ENCODE measurements at places on chromosomes 2 and 18. TPM values are rescaled to one million over a fixed set of nuclear protein-coding genes. Genes with fewer than 3 reads are reported as not detected.

TEKT4 gene
- total RNA-seq: not detected

- DNase-seq: no peak
These were observed 187.5 kb downstream of the TWIST2 start for GRCh38 chr2:239035361-239035814.

CDH19 gene
- 1.2 TPM for total RNA-seq

GRCh38 chr2:20267529-20267928 lies 42.6 kb upstream of the SDC1 start:
- no peak for DNase-seq

DNA sequence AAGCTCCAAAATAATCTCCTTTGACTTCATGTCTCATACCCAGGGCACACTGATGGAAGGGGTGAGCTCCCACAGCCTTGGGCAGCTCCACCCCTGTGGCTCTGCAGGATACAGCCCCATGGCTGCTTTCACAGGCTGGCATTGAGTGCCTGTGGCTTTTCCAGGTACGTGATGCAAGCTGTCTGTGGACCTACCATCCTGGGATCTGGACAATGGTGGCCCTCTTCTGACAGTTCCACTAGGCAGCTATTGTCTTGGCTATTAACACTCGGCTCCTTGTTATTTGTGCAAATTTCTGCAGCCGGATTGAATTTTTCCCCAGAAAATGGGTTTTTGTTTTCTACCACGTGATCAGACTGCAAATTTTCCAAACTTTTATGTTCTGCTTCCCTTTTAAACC lies 634.2 kb downstream of the TSN start:
- DNase-seq: no peak

DNA sequence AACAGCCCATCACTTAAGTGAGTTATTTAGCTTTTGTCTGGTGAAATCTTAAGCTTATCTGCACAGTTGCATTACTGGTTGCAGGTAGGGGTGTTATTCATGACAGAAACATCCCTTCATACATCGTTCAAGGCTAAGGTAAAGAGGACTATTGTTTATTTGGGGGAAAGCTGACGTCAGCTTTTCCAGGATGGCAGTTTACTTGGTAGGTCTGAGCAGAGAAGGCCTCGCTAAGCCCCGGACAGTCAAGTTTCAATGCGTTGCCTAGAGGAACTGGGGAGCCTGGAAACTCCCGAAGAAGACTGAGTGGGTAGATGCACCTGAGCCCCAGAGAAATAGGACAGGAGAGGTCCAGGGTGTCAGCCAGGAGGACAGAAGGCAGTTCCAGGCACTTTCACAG lies 2.2 kb downstream of the RNU4ATAC start:
- DNase-seq: no peak

DNA sequence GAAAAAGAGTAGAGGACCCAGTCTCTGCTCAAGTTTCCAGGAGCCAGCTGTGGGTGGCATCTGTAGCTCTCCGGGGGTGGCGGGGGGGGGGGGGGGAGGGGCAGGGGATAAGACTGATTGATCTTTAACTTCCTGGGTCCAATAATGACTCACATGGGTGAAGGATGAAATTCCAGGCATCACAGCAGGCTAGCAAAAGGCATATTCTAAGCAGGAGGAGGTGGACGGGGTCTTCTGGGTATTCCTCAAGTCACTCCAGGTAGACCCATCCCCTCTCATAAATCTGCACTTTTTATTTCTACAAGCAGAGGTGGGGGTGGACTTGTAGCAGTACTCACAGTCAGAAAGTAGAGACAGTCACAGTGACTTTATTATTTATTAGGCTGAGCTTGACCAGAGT lies 85.5 kb upstream of the TMEM247 start:
- DNase-seq: no peak

GRCh38 chr2:37623971-37624900 lies 47.2 kb downstream of the CDC42EP3 start:
- DNase-seq: no peak

GRCh38 chr2:31539505-31539904 lies 41.2 kb downstream of the SRD5A2 start:
- no peak for DNase-seq

CLEC4F gene
- 1.2 TPM for total RNA-seq

TM4SF20 gene
- not detected for total RNA-seq

ALPP gene
- not detected for total RNA-seq

All from ureter (tissue), 1 donor.